T-helper 17 cell (primary cell): ENCODE measurements at places on chromosomes 6 and 20. TPM values are rescaled to one million over a fixed set of nuclear protein-coding genes. Genes with fewer than 3 reads are reported as not detected.

Gene PSORS1C2
- total RNA-seq = not detected

Gene WASF1
- 0.94 TPM for total RNA-seq

Gene CDH4
- 0.67 TPM for total RNA-seq

Gene TSBP1
- not detected for total RNA-seq

DNA sequence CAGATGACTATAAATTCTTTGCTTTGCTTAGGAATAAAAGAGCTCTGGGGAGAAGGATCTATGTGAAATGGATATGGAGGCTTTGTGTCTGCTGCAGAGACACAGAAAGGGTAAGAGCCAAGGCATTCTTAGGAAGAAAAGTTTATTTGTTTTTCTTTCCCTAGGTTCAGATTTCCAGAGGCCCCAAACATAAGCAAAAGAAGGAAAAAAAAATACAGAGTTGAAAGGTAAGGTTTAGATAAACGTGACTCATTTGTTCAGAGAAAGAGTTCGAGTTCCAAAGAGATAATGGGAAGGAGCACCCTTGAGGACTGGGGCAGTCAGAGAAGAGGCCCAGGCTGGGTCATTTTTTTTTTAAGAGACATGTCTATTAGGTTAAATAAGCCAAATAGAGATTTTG lies 27.4 kb upstream of the BMP5 start:
- DNase-seq = no peak

GRCh38 chr6:3884007-3884745 lies 35.0 kb downstream of the FAM50B start:
- DNase-seq = no peak

GRCh38 chr6:89035252-89036101 lies 45.1 kb upstream of the PNRC1 start:
- DNase-seq = no peak

- no peak for DNase-seq
Observed at GRCh38 chr6:108526739-108527174, 34.0 kb upstream of the FOXO3 start.
